GM23248 (cell line): ENCODE measurements at places on chromosomes 6 and 20.

DNA sequence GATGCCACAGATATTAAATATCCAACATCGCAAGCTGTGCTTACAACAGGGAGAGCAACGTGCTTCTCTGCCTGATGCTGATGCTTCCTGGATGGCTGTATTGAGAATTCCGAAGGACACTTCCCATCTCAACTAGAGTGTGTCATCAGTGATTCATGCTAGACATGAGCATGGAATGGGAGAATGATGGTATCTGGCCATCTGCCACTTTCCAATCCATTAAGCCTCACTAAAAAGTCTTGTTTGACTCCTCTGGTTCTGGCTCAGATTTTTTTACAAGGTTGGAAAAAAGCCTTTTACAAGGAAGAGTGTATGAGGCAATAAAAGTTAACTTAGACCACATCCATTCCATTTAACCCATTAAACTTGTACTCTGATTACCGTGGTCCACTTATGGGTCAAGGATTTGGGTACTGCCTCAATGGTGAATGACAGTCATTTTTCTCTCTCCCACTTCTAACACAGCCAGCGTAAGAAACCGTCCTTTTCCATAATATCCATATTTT, 265.3 kb downstream of the UST start:
- peak; percentile 97 for DNase-seq

- DNase-seq, result no peak
Measured at GRCh38 chr6:54264581-54265272, 43.5 kb upstream of the TINAG start.

DNA sequence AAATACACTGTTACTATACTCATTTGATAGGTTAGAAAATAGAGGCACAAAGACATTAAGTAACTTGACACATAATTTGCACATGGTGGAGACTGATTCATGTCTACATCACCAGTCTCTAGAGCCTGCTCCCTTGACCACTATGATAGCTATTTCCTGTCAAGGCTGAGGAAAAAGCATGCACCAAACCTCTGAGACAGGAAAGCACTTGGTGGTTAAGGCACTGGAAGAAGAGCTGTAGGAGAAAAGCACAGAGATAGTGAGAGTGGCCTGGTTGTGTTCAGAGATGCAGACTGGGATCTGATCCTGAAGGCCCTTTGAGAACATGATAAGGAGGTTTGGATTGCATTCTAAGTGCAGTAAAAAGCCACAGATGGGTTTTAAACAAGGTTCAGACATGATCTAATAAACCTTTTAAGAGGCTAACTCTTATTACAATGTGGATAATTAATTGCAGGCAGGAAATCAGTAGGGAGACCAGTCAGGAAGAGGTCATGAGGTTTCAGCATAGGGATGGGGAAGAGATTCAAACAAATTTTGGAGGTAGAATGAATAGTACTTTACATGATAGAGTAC, 168.9 kb downstream of the PHF3 start:
- peak; percentile 92 for DNase-seq

DNA sequence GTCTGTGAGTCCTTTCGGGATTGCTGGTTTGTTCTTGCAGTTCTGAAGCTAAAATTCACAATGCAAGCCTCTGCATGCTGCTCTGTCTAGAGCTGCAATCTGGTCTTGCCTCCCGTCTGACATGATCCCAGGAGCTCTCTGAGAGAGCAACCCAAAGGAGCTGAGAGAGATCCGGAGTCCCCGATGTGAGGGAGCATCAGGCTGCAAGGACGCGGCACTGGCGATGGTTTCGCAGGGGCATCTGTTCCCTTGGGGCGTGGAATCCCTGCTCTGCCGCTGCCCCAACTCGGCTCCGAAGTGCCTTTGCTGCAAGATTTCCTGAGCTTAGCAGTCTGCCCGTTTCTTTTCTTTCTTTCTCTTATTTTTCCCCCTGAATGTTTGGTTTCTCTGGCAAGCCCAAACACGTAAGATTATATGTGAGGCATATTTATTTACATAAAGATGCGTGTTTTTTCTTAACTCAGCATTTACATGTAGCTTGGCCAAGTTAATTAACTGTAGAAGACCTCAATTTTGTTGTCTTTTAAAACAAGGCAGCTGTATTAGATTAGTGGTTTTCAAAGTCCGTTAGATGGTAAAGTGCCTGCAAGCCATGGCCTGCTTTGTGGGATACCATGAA, 873.0 kb downstream of the KIF16B start:
- no peak for DNase-seq

- peak; percentile 87 for DNase-seq
Measured at GRCh38 chr20:5353624-5354496, 37.1 kb upstream of the PROKR2 start.

DNA sequence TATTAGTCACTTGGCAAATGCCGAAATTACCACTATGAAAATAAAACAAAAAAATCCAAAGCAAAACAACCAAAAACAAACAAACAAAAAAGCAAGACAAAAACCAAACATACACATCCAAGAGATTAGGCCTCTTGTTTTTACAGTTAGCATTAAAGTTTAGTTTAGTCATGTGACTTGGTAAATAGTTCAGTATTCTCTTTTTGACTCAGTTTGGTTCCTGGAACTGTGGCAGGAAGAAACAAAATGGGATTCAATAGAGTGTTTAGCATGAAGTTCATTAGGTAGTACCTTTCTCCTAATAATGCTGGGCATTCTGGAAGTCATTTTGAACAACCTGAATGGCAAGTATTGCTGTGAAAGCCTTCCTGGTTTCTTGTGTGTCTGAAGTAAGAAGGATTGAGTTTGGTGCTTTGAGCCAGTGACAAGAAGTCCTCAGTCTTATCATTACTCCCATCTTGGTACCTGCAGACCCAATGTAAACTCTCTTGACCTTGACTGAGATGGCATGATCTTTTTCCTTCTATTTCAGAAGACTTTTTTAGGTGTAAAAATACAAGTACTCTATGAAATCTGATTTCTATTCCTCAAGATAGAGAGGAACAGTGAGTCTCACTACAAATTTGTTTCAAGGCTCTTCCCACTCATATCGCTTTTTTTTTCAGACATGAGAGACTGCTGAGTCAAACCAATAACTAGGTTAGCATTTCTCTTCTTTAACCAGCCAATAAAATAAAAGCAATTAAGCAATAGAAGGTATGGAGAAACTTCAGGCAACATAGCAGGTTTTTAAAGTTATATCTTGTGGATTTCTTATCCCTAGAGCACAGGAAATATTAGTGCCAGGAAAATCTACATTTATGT, 223.6 kb upstream of the PREP start:
- DNase-seq, result no peak

DNA sequence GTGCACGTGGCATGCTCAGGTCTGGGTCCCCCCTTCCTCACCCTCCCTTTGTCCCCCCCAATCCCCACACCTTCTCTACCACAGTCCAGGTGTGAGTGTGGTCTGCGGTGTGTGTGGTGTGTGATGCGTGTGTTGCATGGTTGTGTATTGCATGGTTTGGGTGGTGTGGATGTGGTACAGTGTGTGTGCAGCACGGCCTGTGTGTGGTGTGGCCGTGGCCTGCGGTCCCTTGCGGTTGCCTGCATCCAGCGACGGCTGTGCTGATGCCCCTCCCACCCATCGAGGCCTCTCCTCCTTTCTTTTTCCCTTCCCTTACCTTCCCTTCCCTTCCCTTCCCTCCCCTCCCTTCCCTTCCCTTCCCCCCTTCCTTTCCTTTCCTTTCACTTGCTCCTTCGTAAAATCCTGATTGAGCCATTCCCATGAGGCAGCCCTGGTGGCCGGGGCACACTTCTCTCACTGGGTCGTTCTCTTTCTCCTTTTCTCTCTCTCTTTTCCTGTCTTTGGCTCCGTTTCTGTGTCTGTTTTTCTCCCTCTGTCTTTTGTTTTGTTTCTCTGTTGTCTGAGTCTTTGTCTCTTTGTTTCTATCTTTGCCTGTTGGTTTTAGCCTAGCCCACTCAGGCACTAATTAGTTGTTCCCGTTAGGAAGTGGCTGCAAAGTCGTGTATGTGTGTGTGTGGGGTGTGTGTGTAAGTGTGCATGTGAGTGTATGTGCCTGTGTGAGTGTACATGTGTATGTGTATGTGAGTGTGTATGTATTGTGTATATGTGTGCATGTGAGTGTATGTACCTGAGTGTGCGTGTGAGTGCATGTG, 65.7 kb downstream of the SRC start:
- peak; percentile 36 for DNase-seq

GRCh38 chr6:124223611-124224345, 420.1 kb downstream of the NKAIN2 start:
- no peak for DNase-seq

DNA sequence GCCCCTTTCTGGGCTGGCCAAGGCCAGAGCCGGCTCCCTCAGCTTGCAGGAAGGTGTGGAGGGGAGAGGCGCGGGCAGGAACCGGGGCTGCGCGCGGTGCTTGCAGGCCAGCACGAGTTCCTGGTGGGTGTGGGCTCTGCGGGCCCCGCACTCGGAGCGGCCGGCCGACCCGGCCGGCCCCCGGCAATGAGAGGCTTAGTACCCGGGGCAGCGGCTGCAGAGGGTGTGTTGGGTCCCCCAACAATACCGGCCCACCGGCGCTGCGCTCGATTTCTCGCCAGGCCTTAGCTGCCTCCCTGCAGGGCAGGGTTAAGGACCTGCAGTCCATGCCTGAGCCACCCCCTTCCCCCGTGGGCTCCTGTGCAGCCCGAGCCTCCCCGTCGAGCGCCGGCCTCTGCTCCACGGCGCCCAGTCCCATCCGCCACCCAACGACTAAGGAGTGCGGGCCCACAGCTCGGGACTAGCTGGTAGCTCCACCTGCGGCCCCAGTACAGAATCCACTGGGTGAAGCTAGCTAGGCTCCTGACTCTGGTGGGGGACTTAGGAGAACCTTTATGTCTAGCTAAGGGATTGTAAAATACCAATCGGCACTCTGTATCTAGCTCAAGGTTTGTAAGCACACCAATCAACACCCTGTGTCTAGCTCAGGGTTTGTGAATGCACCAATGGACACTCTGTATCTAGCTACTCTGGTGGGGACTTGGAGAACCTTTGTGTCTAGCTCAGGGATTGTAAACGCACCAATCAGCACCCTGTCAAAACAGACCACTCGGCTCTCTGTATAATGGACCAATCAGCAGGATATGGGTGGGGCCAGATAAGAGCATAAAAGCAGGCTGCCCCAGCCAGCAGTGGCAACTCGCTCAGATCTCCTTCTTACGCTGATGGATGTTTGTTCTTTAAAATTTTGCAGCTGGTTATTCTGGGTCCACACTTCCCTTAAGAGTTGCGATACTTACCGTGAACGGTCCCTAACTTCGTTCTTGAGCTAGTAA, 167.4 kb upstream of the RREB1 start:
- no peak for DNase-seq

DNA sequence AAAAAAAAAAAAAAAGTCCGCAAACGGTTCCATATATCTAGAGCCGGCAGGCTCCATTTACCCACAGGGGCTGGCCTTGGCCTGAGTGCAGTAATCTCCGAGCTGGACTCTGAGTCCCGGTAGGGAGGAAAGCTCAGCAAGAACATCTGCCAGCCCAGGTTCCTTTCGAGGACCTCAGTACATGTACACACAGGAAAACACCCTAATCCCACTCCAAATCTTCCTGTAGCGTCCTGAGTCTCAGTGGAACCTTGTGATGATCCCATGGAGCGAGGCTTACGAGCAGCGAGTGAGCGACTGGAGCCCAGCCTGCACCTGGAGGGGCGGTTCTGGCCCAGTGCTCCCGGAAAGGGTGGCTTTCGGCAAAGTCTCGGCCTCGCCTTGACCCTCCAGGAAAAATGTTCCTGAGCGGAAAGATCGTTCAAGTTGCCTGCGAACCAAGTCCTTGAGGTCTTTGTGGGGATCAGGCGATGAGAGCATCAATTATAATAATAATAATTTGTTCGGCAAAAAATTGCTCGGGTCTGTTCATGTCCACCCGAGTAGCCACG, 32.1 kb downstream of the PRSS16 start:
- DNase-seq, result no peak

- DNase-seq, result no peak
Measured at GRCh38 chr6:37459981-37460800, 27.2 kb downstream of the CMTR1 start.

GRCh38 chr6:133130863-133131262, 110.3 kb upstream of the EYA4 start:
- DNase-seq, result peak; percentile 52

DNA sequence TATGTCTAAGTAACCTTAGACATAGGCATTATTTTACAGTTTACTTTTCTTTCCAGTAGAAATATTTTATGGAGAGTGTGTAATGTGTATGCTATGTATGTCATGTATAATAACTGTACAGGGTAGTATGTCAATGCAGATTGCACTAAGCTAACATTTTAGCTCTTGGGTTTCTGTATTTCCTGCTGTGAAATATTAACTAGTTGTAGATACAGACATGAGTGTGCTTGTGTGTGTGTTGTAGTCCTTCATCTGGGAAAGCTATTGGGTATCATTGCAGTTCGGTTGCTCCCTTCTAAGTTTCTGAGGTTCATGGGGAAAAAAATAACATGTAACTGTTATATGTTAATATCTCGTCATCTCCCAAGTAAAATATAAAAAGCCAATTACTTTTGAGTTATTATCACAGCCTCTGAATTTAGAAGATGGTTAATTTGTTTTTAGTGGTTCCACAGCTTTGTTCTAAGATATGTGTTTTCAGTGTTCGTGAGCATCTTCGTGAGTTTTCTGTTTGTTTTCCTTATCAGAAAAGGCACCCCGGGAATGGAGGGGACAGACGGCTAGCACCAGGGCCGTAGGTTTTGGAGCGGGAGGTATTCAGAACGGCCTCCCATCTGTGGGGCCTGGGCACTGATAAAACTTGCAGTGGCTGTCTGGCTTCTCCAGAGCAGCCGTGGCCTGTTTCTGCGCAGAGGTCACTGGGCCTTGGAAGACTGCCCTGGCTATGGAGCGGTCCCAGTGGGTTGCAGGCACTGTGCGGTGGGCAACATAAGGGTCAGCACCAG, 215.0 kb downstream of the ARID1B start:
- DNase-seq, result no peak

- DNase-seq, result no peak
Measured at GRCh38 chr6:12369781-12370262, 79.7 kb downstream of the EDN1 start.

GRCh38 chr20:50392138-50392866, 117.9 kb upstream of the PTPN1 start:
- no peak for DNase-seq

- no peak for DNase-seq
Measured at GRCh38 chr6:159053781-159054398, 9.1 kb upstream of the TAGAP start.

- DNase-seq, result no peak
Measured at GRCh38 chr6:134267917-134268361, 50.0 kb downstream of the SGK1 start.

- no peak for DNase-seq
Measured at GRCh38 chr20:48862279-48862678, 34.5 kb upstream of the PREX1 start.

- DNase-seq, result no peak
Measured at GRCh38 chr6:44084231-44085014, 42.8 kb downstream of the MRPL14 start.

DNA sequence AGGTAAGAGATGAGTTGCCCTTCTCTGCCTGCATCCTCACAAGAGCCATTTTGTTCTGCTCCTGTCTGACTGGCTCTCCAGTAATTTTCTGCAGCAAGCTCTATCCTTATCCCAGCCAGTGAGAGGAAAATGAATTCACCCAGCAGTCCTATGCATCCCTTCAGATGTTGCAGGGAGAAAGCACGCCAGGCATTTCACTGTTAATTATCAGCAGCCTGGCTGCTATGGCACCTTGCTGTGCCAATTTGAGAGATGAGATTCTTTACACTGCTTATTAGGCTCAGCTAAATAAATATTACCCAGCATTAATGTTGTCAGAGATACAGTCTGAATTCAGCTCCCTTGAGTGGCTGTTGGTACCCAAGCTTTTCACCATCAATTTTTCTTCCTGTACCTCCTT, 61.1 kb upstream of the SNAP25 start:
- DNase-seq, result no peak
